GM18507 (cell line): ENCODE measurements at places on chromosomes 6 and 20.

DNA sequence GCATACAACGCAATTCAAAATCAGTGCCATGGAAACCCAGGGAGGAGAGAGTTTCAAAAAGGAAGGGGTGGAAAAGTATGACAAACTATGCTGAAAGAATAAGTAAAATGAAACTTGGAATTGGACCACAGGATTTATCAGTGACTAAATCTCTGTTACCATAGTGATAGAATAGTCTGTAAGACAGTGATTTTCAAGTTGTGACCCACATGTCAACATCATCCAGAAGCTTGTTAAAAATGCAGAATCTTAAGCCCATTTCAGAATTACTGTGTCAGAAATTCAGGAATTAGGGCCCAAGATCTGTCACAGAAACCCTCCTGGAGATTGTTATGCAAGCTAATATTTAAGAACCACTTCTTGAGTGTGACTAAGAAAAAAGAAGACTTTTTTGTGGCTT is 417.7 kb upstream of the JAG1 start:
- DNase-seq = no peak

- DNase-seq = no peak
These were observed 53.6 kb upstream of the PIM1 start for GRCh38 chr6:37116326-37116725.

- no peak for DNase-seq
These were observed 546 bp downstream of the CRNKL1 start for GRCh38 chr20:20051767-20052073.

- DNase-seq = no peak
These were observed 43.5 kb downstream of the INSM1 start for GRCh38 chr20:20411402-20411801.

DNA sequence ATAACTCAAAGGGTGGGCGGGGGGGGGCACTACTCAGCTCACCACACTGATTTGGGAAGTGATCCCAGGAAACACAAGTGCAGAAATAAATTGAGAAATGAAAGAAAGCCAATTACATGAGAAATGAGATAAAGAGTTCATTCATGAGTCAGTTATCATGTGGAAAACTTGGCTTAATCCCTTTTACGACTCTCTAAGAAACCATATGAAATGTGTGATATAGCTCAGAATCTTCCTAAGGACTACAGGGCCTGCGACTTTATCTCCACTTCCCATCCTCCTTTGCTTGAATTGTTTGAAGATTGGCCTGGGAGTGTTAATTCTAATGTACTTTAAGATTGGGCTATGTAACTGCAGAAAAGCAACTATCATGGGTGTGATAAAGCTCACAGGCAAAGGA is 3.6 kb upstream of the BTN2A2 start:
- no peak for DNase-seq

- no peak for DNase-seq
These were observed 1.5 kb upstream of the CITED2 start for GRCh38 chr6:139376017-139376330.

GRCh38 chr20:39623584-39624234 is 661.6 kb downstream of the DHX35 start:
- no peak for DNase-seq
